Fibroblast of skin of back (primary cell): ENCODE measurements at places on chromosomes 3 and 15.
A peak's percentile ranks its signal among the peaks of the same experiment; 100 is the strongest.

- no peak for DNase-seq
Observed at GRCh38 chr3:125126323-125126722, 70.5 kb upstream of the HEG1 start.

DNA sequence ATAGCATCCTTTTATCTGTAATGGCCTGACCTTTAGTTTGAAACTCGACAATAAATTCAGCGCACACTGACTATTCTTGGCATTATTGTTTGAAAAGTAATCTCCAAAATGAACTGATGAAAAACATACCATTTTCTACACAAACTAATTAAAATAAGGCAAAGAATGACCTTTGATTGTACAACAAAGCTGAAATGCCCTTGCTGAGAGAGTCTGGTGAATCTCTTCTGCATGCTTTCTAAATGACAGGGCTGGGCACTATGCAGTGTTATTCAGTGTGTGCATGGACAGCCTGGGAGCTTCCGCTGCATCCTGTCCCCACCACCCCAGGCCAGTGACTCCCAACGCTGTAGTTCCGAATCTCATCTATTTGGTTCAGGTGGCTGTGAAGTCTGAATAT lies 530.8 kb downstream of the FOXP1 start:
- DNase-seq = peak; percentile 38

- no peak for DNase-seq
Observed at GRCh38 chr3:62950210-62950609, 75.0 kb upstream of the CADPS start.

DNA sequence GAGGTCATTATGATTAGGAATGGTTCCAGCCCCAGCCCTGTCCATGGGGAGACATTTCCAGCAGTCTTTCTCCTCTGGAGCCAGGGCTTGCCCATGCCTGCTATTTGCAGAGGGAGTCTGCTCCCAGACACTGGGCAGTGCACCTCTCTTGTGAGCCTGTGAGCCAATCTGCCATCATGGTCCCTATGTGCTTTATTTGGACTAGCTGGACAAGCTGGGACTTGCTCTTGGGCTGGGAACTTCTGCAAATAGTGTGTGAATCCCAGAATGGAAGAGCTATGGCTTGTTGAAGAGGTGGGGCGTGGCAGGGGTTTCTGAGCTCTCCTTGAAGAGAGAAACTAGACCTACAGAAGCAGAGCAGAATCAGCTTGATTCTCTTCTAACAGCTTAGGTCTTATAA lies 53.7 kb upstream of the KY start:
- DNase-seq = no peak

- peak; percentile 80 for DNase-seq
Observed at GRCh38 chr3:129665024-129665768, 58.7 kb upstream of the PLXND1 start.

- no peak for DNase-seq
Observed at GRCh38 chr15:87082581-87082980, 1002.9 kb downstream of the AGBL1 start.

DNA sequence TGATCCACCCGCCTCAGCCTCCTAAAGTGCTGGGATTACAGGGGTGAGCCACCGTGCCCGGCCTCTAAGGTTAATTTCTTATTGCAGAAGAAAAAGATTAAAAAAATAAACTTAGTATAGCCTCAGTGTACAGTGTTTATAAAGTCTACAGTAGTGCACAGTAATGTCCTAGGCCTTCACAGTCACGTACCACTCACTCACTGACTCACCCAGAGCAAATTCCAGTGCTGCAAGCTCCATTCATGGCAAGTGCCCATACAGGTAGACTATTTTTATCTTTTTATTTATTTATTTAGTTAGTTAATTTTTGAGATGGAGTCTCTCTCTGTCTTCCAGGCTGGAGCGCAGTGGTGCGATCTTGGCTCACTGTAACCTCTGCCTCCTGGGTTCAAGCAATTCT lies 3.2 kb upstream of the FLNB start:
- DNase-seq = peak; percentile 84

DNA sequence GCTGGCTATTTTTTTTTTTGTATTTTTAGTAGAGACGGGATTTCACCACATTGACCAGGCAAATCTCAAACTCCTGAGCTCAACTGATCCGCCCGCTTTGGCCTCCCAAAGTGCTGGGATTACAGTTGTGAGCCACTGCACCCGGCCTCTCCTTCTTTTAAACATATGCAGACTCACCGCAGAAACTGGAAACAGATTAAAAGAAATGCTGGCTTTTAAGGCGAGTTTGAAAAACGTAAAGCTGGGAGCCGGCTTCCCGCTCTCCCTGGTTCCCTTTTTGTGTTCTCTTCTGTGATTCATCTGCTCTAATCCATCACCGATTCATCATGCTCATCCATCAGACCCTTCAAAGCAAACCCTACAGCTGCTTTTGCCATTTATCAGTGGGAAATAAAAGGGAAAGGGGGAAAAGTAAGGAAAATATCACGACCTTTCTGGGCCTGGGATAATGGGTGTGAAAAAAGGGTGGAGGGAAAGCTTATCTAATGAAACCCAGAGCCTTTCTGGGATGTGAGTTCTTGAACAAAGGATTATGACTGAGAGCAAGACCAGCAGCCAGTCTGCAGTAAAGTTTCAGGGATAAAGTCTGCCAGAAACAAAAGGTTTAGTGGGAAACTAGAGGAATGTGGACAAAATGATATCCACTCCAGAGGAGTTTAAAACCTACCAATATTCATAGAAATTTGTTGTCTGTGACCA lies 92.3 kb upstream of the LRIG1 start:
- DNase-seq = peak; percentile 70

DNA sequence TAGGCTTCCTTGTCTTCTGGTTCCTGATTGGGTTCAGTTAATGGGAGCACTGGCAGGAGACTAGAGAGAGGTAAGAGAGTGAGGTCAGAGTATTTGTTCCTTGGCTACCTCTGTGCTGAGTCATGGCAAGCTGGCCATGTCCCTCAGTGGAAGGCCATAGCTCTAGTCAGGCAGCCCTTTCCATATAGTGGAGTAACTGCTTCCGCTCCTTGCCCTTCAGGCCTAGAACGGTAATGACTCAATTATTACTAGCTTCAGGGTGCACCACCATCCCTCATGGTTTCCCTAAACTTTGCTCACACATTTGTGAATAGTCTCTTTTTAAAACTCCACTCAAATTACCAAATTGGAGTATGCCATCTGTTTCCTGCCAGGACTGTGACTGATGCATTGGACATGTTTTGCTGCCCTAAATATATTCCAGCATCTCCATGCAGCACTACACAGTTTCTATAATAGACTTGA lies 10.5 kb upstream of the ANO10 start:
- DNase-seq = peak; percentile 74

- no peak for DNase-seq
Observed at GRCh38 chr15:74809242-74809641, 3.4 kb upstream of the LMAN1L start.

- DNase-seq = peak; percentile 40
Observed at GRCh38 chr3:149085828-149086231, 503 bp downstream of the HLTF start.

DNA sequence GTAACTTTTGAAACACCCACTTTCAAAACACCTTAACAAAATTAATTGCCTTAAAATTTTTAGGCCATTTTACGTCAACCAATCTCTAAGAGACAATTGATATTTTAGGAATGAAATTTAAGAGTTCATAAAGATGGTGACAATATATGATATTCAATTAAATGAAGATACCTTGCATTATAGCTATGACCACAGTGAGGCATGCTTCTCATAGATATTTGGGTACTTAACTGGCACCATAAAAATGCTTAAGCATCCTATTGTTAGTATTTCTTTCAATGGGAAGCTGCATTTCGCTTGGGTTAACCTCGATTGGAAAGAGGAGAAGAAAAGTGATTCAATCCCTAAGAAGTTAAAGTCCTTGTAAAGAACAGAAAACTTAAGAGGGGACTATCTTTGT lies 209.0 kb downstream of the GAP43 start:
- DNase-seq = no peak

DNA sequence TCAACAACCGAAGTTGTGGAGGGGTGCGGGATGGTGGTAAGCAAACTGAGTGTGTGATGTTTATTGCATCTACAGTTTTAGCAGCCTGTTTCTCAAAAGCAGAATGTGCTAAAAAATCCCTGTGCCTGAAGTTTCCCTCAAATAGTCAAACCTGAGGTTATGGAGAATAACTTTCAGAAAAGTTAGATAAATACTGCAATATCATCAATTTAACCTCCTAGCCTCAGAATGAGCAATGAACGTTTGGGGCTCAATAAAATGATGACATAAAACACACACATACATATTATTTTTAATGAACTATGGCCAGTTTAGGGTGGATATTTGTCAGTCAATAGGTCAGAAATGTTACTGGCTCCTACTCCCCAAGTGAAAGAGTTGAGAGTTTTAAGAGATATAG lies 201.6 kb downstream of the SEMA6D start:
- DNase-seq = no peak

GRCh38 chr3:160136421-160136820 lies 88.8 kb upstream of the C3orf80 start:
- DNase-seq = peak; percentile 8

DNA sequence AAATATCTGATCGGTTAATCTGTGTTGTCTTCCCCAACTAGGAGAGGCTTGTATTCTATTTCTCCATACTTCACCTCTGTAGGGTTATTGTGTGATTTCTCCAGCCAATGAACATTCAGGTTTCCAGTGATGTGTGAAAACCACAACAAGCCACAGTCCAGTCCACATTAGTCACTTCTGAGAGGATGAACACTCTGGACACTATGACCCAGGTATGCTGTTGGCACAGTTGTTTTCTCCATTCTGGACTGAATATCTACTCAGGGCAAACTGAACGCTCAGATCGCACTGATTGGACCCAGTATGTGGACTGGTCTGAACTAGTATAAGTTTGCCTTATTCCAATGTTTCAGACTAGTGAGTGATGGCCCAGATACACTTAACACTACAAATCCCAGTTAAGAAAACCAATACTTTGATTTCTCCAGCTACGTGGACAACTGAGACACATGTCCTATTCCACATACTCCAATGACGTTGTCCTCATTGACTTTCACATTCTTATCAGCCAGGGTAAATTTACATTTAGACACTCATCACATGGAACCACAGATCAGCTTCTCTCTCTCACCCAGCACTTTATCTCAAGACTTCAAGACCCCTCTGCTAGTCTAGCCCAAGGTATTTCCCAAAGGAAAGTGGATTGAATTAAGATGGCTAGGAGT lies 587.4 kb upstream of the SGO1 start:
- no peak for DNase-seq
